Suppressor macrophage treated with lipopolysaccharide for 1 hour (primary cell): ENCODE measurements at places on chromosomes 5 and 9.
A peak's percentile ranks its signal among the peaks of the same experiment; 100 is the strongest.

DNA sequence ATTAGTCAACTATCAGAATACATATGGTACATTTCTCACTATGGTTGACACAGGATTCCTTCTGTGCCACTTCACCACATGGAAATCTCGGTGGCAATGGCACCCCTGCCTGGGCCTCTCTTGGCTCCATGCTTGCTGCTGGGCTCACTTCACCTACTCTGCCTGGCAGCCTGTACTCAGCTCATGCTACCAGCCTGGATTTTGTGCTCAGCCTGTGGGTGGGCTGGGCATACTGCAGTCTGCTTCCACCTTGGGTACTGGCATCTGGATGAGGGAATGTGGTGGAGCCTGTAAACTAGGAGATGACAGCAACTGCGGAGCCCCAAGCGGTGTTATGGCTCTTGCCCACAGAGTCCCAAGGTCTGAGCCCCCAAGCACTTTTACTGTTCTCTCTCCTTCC is 604.1 kb downstream of the MTRR start:
- DNase-seq, result no peak

GRCh38 chr5:139178935-139179334 is 19.2 kb downstream of the SIL1 start:
- no peak for DNase-seq

DNA sequence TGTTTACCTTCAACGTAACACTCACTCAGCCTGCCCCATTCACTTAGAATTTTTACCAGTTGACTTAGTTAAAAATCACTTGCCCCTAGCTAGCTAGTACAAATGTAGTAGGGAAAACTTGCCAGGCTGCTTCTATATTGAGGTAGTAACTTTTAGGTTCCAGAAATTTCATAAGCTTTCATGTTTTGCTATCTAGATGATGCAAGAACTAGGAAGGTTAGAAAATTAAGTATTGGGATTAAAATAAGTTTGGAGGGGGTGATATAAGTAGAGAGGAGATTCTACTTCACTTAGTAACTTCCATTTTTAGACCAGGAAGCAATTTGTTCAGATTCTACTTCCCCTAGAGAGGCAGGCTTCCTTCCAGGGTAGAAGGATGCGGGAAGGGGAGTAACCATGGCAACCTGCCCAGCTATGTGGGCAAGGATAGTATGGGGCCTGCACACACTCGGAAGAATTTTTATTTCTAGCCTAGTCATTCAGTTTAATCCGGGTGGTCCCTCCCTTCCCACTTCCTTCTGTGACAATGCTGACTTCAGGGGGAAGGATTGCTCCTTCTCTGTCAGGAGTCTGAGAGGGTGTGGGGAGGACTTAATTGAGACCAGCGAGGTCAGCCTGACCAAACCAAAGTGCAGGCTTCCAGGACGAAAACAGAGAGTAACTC is 4.2 kb downstream of the DAB2 start:
- peak; percentile 65 for DNase-seq

DNA sequence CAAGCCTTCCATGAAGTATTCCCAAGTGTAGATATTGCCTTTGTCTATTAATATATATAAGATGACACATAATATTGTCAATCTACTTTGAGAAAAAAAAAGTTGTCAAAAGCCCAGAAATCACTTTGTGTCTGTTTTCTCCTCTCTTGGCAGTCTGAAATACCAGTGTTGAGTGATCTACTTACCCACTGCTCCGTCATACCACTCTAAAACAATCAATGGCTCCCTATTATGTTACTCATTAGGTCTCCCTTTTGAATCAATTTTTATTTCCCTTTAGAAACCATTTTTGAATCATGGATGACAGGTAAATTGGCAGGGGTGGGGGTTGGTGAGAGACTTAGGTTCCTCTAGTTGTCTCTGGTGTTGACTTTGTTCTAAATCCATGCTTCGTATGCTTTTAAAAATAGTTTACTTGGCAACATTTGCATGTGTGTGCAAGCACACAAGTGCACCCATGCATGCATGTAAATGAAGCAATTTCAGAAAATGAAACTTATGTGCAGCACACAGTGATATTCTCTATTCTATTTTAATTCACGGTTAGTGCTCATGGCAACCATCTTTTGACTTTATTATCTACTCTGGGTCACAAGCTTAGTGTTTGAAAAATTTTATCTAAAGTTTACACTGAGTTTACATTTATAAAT is 378.9 kb downstream of the RAB3C start:
- DNase-seq, result no peak

DNA sequence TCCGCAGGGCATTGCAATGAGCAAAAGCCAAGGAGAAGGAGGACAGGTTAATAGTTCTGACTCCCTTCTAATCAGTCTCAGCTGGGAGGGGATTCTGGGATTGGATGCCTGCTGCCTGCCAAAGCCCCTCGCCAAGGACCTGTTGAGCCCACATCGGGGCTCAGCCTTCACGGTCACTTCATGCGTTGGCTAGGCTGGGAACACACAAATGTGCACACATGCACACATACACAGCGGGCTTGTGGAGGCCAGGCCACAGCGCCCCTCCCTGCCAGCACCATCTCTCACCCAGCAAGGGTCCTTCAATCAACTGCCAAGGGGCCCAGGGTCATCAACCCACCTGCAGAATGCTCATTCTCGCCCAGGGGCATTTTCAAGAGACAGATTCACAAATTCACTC is 113.9 kb downstream of the C5orf15 start:
- no peak for DNase-seq

DNA sequence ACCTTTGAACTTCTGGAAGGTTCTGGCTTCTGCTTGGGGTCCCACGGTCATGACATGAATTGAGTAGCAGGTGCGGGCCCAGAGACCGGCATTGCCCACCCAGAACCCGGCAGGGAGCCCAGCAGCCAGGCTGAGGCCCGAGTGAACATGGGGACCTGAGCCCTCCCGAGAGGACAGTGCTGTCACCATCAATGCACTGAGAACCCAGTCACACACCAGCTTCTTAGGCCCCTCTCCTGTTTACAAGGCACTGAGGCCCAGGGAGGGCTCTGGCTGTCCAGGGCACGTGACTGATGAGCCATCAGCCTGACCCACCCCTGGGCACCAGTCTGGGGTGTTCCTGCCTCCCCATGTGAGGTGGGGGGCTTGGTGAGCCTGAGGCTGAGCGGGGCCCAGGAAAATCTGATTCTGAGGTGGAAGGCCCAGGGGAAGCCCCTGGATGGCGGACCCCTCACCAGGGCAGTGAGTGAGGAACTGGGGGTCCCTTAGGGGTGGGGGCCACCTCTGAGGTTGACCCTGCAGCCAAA is 60.3 kb upstream of the RNU6ATAC start:
- no peak for DNase-seq

GRCh38 chr9:126694206-126695081 is 80.7 kb downstream of the LMX1B start:
- no peak for DNase-seq

DNA sequence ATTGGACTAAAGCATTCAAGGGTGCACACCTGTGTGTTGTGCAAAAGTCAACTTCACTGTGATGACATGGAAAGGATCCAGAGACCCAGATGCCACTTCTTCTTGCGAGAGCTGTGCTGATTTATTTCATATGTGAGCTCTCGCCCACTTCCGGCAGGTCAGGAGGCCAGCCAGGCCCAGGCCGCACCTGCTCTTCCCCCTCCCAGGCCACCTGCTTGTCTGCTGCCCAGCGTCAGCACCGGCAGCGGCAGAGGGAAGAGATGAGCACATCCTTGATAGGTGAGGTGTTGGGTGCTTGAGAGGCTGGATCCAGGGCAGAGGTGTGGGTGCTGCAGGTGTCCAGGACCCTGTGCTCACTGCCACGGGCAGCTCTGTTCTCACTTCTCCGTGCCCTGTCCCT is 242.9 kb downstream of the FANCC start:
- no peak for DNase-seq

DNA sequence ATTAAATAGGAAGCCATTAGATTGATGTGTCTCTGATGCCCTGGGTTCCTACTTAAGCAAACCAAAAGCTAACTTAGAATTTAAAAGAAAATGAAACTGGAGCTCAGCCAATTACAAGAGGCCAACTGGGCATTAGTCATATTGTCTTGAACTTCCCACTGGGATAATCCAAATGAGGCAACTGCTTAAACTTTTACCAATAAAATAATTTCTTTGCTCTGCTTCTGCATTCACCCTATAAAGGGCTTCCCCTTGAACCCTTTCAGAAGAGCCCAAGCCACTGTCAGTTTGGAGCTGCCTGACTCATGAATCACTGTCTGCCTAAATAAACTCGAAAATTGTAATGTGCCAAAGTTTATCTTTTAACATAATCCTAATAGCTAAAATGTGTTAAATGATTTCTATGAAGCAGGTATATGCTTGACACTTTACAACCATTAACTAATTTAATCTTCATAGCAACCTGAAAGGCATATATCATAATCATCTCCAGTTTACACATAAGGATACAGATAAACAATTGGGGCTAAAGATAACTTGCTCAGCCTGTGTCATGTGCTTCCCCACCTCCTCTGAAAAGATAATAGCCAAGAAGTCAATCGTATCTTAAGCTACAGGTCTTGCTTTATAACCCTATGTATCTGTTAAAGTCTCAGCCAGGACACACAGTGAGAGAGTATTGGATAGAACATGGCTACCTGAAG is 11.5 kb downstream of the GPR150 start:
- DNase-seq, result peak; percentile 91

DNA sequence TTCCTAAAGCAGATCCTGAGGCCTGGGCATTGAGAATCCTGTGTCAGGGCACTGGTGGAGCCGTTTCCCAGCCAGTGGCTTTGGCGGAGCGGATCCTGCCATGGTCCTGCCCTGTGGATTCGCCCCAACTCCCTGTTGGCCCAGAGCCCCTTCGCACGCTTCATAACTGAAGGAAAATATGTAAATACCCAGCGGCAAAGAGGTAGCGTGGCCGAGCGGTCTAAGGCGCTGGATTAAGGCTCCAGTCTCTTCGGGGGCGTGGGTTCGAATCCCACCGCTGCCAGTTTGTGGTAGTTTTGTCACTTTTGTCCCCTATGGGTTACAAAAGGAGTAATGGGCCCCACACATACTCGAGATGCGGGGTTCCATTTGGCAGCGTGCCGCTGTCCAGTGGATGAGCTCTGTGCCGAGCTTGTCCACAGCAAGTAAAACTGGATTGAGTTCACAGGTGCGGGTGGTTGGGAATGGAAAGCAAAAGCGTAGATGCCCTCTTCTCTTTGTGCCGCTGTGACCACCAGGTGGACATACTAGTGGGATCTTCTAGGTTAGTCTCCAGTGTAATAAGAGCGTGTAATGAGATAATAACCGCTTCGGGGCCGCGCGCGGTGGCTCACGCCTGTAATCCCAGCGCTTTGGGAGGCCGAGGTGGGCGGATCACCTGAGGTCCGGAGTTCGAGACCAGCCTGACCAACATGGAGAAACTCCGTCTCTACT is 17.3 kb downstream of the TRIM7 start:
- peak; percentile 66 for DNase-seq

DNA sequence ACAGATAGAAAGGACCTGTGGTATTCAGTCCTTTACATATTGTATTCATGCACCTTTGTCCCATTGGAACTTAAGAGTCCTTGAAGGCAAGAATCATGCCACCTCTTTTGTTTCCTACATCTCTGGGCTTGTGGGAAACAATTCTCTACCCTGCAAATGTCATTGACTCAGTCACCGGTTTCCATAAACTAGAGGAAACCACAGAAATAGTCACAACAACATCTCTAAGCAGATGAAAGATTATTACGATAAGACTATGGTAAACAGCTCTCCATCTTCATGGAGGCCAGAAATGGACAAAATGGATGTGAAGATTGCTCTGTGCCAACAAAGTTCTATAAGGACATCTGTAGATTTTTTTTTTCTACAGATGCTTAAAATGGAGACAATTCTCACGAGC is 165.5 kb downstream of the PIK3R1 start:
- no peak for DNase-seq

GRCh38 chr9:20646656-20647055 is 24.4 kb upstream of the MLLT3 start:
- no peak for DNase-seq

DNA sequence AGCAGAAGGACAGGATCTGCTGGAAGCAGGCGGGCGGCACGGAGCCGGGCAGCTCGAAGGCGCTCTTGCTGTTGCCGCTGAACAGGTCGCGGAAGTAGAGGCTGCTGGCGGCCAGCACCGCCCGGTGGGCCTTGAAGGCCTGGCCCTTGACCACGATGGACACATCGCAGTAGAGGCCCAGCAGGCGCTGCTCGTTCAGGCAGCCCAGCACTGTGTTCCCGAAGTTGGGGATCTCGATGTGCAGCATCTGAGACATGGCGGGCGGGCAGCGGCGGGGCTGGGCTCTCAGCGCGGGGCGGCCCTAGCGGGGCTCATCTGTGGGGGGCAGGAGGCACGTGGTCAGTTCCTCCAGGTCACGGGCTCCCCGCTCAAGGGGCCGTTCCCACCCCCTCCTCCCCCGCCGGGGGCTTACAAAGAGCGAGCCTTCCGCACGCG is 44.8 kb downstream of the NACC2 start:
- DNase-seq, result no peak

DNA sequence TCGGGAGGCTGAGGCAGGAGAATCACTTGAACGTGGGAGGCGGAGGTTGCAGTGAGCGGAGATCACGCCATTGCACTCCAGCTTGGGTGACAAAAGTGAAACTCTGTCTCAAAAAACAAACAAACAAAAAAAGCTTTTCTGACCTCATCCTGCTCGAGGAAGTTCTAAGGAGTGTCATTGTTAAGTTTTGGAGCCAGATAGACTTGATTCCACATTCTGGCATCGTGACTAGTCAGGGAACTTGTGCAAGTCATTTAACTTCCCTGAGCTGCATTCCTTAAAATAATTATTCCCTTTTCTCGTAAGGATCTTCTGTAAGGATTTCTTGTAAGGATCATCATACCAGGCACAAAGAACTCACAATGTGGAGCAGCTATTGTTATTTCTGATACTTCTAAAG is 26.2 kb downstream of the SNX24 start:
- peak; percentile 27 for DNase-seq

DNA sequence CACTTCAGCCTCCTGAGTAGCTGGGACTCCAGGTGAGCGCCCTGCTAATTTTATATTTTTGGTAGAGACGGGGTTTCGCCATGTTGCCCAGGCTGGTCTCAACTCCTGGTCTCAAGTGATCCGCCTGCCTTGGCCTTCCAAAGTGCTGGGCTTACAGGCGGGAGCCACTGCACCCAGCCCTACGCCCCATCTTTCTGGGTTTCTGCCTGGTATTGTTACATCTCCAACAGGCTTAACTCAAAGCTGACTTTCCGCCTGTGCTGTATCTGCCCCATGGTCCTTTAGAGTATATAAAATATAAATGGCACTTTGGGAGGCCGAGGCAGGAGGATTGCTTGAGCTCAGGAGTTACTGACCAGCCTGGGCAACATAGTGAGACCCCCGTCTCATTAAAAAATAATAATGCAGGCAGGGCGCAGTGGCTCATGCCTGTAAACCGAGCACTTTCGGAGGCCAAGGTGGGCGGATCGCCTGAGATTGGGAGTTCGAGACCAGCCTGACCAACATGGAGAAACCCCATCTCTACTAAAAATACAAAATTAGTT is 36.5 kb upstream of the GLDC start:
- DNase-seq, result no peak

- DNase-seq, result no peak
Measured at GRCh38 chr9:124478354-124478753, 28.1 kb downstream of the ADGRD2 start.

GRCh38 chr5:80341016-80341775 is 21.4 kb downstream of the SPZ1 start:
- no peak for DNase-seq
